ENCODE measurements at places on chromosomes 6 and 20. TPM values are rescaled to one million over a fixed set of nuclear protein-coding genes. Genes with fewer than 3 reads are reported as not detected.
A peak's percentile ranks its signal among the peaks of the same experiment; 100 is the strongest.

DNA sequence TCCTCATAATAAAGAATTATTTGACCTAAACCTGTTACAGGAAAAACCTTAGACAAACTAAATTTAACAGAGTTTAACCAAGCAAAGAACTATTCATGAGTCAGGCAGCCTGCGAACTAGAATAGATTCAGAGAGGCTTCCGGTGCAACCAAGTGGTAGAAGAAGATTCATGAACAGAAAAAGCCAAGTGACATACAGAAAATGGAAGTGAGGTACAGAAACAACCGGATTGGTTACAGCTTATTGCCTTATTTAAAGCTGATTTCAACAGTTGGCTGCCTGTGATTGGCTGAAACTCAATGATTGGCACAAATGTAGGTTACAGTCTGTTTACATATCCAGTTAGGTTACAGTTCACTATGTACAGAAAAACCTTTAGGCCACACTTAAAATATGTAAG lies 10.1 kb downstream of the PPP1R3G start:
- no peak for DNase-seq

- DNase-seq, result no peak
Measured at GRCh38 chr6:109069746-109070145, 24.9 kb downstream of the SESN1 start.

- DNase-seq, result no peak
Measured at GRCh38 chr6:110036408-110037302, 58.5 kb downstream of the GPR6 start.

- no peak for DNase-seq
Measured at GRCh38 chr20:42074944-42075343, 456.8 kb upstream of the CHD6 start.

- DNase-seq, result no peak
Measured at GRCh38 chr20:41098703-41099250, 38.6 kb upstream of the PLCG1 start.

DNA sequence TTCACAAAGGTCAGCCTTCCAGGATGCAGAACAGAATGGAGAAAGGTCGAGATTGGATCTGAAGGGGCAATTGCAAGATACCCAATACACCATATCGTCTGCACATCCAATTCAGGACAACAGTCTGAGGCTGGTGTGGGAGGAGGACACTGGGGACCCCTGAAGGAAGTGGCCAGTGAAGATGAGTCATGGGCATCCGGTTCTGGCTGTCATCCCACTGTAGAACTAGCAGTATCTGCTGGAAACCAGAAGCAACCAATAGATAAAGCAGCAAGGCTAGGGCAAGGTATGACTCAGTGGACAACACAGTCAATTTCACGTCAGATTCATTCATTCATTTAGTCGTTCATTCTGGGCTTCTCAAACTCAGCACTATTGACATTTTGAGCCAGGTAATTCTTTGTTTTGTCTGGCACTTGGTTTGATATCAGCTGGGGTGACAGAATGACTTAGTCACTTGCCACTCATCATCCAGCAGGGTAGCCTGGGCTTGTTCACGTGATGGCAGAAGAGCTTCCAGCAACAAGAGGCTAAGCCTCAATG lies 30.3 kb upstream of the SHLD1 start:
- no peak for DNase-seq

- peak; percentile 65 for DNase-seq
Measured at GRCh38 chr6:119347466-119348095, 2.0 kb downstream of the MAN1A1 start.

GRCh38 chr6:97702248-97702647 lies 419.2 kb upstream of the MMS22L start:
- DNase-seq, result no peak

GRCh38 chr20:23857962-23858595 lies 21.5 kb downstream of the CST5 start:
- DNase-seq, result no peak

DNA sequence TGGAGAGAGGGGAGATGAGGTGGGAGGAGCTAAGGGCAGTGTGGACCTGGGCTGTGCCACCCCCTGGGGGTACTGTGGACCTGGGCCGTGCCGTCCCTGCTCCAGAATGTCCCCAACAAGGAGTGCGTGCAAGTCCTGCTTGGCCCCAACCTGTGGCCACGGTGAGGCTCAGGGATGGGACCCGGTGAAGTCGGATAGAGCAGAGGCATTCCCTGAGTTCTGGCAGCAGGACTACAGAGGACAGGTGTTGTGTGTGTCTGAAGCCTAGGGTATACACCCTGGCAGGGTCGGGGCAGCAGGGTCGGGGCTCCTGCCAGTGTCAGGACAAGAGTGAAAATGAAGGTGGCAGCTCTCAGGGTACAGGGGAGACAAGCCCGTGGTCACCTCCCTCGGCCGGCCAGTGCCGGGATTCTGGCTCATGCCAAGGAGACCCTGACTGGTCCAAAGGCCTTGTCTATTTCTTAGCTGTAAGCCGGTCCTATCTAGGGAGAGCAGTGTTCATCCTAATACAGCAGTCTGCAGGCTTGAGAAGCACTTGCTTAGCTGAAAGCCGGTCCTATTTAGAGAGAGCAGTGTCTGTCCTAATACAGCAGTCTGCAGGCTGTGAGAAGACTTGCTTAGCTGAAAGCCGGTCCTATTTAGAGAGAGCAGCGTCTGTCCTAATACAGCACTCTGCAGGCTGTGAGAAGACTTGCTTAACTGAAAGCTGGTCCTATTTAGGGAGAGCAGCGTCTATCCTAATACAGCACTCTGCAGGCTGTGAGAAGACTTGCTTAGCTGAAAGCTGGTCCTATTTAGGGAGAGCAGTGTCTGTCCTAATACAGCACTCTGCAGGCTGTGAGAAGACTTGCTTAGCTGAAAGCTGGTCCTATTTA lies 95.9 kb downstream of the SMOC2 start:
- DNase-seq, result no peak

- DNase-seq, result no peak
Measured at GRCh38 chr6:79301290-79301689, 66.8 kb upstream of the HMGN3 start.

DNA sequence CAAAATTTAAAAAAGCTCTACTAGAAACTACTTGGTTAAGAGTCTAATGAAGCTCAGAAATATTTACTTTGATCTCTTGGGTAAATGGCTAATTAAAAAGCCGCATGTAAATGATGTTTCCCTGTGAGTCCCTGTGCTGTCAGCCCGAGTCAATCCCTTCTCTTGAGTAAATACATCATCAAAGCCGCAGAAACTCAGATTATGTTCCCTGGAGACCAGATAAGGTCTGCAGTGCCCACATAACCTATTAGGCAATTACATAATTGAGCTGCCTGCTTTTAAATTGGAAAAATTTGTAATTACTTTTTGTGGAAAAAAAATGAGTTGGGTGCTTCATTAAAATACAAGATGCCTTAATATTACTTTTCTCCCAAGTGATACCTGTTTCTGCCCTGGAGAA lies 83.1 kb downstream of the KIZ start:
- no peak for DNase-seq

DNA sequence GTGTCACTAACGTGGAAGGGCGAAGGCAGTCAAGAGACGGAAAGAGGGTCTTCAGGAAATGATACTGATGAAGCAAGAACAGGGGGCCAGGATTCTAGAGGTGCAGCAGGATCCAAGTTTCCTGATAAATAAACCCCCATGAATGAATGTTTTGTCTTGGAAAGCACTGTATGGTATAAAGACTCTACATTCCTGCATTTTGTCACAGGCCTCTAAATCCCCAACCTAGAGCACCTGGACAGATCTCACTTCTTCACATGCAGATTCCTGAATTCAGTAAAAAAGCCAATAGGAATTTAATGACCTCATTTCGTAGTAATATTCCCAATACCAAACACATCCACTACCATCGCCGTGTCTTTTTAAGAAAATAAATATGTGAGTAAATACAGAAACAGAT lies 577.8 kb downstream of the PRKN start:
- DNase-seq, result no peak

DNA sequence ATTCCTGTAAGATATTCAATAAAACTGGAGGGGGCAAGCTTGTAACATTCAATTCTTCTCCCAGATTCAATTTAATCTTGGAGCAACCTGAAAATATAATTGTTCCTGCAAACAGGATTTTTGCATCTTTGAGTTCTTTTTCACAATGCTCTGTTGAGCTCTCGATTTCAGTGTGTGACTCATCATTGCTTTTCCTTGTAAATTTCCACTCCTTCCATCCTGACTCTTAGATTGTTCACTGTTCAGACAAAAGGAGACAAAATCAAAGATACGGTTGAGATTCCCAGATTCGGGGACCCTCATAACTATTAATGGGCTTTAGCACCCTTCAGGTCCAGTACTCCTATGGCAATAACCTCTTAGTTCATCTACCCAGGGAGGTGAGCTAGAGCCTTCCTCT lies 571.9 kb upstream of the CHD6 start:
- DNase-seq, result no peak

DNA sequence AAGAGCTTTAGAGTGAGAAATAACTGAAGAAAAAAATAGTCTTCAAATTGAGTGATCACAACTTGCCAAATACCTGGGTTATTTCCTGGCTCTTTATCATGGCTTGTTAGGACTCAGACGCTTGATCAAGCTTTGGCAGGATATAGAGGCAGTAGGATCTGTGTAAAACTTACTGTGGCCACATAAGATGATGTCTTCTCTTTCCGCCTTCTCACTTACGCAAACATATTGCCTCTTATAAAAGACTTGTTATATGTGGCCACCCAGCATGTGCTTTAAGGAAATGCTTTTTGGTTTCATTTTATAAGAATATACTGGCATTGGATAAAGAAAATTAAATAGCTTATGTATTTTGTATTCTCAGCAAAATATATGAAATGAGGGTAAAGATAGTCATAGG lies 101.8 kb upstream of the AKIRIN2 start:
- no peak for DNase-seq

The EDN1 gene
- total RNA-seq, result 35.0 TPM

The WFDC10B gene
- total RNA-seq, result not detected

The COL19A1 gene
- 0.98 TPM for total RNA-seq

The ACSS2 gene
- total RNA-seq, result 103 TPM

The DDX39B gene
- 258 TPM for total RNA-seq

The GSTA1 gene
- 0.49 TPM for total RNA-seq

The TTLL9 gene
- 7.1 TPM for total RNA-seq

All from sciatic nerve (tissue), 2 donors.